Adrenal gland (tissue), 19 donors: ENCODE measurements at places on chromosomes 12 and 14. TPM values are rescaled to one million over a fixed set of nuclear protein-coding genes. Genes with fewer than 3 reads are reported as not detected.

DNA sequence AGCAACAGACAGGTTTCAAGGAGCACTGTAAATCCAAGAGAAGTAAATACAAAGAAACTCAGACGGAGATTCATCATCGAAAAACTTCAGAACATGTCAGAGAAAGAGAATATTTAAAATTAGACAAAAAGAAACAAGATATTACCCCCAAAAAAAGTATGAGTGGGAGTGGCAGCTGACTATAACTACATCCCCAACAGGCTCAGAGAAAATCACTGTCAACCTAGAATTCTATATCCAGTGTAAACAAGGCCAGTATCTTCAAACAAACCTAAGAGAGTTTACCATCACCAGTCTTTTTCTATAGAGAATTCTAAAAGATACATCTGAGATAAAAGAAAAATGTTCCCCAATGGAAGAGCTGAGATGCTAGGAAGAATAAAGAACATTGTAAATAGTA, 39.6 kb downstream of the CRY1 start:
- DNase-seq, result no peak

DNA sequence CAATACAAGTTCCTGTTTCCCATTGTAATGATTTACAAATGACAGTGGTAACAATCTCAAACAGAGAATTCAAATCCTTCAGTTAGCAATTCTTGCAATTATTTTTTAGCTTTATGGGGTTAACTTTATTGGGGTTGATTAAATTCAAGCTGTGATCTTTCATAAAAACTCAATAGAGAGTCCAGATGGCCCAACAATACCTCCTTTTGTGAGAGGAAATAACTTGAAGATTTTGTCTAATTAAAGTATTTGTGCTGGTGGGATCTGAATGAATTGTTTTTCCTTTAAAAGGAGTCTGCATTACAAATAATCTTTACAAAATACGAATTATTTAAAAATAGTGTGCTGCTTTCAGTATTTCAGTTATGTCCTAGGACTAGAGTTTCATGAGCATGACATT, 4.4 kb upstream of the ARHGAP5 start:
- no peak for DNase-seq

GRCh38 chr12:34188974-34189373, 166.7 kb downstream of the ALG10 start:
- DNase-seq, result no peak

DNA sequence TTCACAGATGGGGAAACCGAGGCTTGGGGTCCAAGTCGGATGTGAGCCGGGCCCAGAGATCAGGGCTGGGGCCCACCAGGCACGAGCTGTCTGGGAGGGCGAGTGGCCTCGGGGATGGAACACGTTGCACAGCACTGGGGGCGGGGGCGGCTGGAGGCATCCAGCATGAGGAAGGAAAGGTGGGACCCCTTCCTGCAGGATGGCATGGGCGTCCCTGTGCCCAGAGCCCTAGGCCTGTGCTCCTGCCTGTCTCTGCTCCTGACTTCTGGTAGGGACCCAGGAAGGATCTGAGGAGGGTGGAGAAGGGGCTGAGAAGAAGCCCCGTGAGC, 183.4 kb downstream of the KIF26A start:
- DNase-seq, result no peak

The ADAM21 gene
- polyA plus RNA-seq, result 0.40 TPM

DNA sequence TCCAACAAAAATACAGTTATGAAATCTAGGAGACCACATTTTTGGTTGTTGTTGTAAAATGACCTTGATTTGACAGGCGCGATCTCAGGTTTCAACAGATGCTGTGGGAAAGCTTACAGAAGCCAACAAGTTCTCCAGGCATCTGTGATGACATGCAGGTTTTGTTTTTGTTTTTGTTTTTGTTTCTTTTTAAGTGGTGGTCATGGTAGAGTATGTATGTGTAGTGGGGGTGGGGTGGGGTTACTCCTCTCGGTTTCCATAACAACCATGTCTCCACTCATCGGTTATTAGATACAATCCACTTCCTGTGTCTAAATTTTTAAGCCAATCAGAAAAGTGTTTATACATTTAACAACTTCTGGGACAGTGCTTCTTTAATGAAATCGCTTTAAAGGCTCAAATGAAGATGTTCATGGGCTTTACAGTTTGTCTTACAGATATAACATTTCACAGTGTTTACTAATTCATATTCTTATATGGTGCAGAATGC, 199.9 kb upstream of the FOXN3 start:
- DNase-seq, result no peak

The PRR4 gene
- polyA plus RNA-seq, result 36.7 TPM

- DNase-seq, result no peak
These were observed 399 bp downstream of the NCAPD2 start for GRCh38 chr12:6494258-6494743.

GRCh38 chr14:23404331-23404900, 3.7 kb downstream of the MYH6 start:
- no peak for DNase-seq

- DNase-seq, result no peak
These were observed 154.2 kb downstream of the DYRK2 start for GRCh38 chr12:67802731-67803130.
